HepG2 (cell line): ENCODE measurements at places on chromosomes 4 and X. TPM values are rescaled to one million over a fixed set of nuclear protein-coding genes. Genes with fewer than 3 reads are reported as not detected.

GRCh38 chr4:80615099-80615498 lies 279.6 kb downstream of the CFAP299 start:
- DNase-seq, result peak; percentile 47

AMOT gene
- 0.83 and 0.91 TPM in 2 replicates for total RNA-seq

- peak; percentile 82 for DNase-seq
Observed at GRCh38 chrX:25523574-25524540, 508.1 kb upstream of the ARX start.

WNK3 gene
- total RNA-seq, result 0.62 and 1.2 TPM in 2 replicates

GRCh38 chrX:15988661-15989603 lies 134.3 kb upstream of the AP1S2 start:
- no peak for DNase-seq

TLR3 gene
- total RNA-seq, result 0.07 and 0.11 TPM in 2 replicates

DNA sequence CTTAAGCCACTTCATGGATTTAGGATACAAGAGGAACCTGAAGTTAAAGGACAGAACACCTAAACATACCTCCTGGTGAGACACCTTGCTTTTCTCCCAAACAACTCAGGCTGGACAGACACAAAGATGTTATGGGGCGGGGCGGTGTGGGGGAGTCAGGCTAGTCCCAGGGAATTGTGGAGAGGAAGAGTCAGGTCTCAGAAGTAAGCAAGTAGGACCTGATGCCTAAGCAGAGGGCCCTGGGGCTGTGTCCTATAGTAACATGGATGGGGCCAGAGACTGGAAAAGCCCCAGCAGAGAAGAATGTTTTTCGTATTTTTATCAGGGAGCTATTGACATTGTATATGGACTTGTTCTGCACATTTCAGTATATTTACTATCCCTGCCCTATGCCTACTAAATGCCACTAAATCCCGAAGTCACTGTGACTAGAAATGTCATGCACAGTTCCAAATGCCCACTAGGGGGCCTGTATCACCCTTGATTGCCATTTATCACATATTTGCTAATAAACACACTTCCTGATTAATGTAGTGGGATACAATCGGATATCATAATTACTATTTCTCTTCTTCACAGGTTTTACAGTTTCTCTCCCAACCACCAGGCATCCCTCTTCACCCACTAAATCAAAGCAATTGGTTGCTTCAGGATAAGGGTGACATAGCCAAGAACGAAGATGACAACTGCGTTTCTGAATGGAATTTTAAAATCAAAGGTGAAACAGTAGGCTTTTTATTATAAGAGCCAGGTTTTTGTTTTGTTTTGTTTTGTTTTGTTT lies 23.8 kb upstream of the ARHGAP10 start:
- DNase-seq, result peak; percentile 19

CSAG1 gene
- not detected in 2 replicates for total RNA-seq

DNA sequence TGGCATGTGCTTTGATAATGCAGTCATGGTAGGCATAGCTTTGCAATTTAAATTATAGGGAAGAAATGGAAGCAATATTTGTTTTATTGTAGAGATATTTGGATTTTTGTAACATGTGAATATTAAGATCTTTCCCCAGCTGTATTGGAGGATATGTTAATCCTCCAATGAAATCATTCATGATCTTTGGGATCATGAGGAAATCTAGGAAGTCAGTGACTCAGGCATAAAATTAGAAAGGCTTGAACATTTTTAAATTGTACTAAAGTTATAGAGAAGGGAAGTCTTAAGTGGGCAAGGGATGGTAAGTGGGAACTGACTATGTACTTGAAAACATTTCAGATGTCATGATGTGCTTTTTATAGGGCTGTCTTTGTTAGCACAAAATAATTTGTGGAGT lies 46.8 kb downstream of the FIP1L1 start:
- DNase-seq, result no peak

GRCh38 chr4:140344101-140344500 lies 29.3 kb upstream of the SCOC start:
- no peak for DNase-seq

DNA sequence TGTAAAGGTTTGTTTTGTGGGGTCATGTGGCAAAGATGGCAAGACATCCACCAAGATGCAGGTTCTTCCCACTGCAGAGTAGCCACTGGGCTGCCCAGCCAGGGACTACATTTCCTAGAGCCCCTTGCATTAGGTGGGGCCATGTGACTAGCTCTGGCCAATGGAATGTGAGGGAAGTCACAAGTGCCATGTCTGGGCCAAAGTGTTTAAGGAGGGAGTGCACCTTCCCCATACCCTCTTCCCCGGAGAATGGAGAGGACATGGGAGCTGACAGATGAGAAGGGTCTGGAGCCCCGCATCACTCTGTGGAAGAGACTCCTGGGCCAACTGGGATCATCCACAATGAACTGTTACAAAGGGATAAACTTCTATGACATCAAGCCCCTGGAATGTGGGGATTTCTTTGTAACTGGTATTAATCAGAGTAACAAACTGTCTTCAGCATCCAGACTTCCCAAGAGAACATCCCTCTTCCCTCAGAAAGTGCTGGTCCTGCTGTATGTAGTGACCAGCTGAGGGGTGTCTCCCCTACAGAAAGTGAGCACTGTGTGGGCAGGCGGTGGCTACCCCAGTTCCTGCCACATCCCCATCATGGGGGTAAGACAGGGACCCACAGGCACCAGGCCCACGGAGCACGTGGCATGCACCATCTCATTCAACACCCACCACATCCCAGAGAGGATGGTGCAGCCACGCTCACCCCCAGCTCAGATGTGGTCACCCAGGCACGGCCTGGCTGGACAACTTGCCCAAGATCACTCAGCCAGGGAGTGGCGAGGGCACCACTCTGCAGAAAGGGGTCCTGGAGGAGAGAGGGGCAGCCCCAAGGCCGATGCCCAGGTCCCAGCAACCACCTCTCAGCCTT lies 10.9 kb downstream of the PPP2R2C start:
- no peak for DNase-seq

- no peak for DNase-seq
Observed at GRCh38 chr4:55980725-55981124, 32.0 kb downstream of the CEP135 start.

DNA sequence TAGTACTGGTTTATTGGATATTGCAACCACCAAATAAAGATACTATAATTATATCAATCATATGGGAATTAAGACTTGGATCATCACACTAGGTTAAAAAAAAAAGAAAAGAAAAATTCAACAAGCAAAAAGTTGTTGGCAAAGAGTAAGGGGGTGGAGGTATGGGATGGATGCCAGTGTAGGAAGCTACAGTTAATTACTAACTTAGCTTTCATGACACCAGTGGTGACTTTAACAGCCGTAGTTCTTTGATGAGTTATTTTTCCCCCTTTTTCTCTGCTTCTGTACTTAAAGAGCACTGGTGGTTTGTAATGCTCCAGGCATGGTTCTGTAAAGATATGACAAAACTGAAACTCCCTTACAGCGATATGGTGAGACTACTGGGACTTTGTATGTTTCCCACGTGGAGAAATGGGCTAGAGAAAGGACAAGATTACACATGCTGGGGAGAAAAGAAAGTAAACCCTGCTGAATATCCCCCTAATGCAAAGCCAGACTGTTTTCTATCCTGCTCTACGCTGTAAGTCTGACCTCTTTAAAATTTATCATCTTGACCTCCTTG lies 210.8 kb downstream of the SPOCK3 start:
- DNase-seq, result no peak

- DNase-seq, result no peak
Observed at GRCh38 chr4:152700151-152700550, 20.4 kb upstream of the TMEM154 start.

GRCh38 chr4:31575504-31575903 lies 855.3 kb downstream of the PCDH7 start:
- DNase-seq, result no peak

UGT2B10 gene
- total RNA-seq, result 97.8 and 148 TPM in 2 replicates

DNA sequence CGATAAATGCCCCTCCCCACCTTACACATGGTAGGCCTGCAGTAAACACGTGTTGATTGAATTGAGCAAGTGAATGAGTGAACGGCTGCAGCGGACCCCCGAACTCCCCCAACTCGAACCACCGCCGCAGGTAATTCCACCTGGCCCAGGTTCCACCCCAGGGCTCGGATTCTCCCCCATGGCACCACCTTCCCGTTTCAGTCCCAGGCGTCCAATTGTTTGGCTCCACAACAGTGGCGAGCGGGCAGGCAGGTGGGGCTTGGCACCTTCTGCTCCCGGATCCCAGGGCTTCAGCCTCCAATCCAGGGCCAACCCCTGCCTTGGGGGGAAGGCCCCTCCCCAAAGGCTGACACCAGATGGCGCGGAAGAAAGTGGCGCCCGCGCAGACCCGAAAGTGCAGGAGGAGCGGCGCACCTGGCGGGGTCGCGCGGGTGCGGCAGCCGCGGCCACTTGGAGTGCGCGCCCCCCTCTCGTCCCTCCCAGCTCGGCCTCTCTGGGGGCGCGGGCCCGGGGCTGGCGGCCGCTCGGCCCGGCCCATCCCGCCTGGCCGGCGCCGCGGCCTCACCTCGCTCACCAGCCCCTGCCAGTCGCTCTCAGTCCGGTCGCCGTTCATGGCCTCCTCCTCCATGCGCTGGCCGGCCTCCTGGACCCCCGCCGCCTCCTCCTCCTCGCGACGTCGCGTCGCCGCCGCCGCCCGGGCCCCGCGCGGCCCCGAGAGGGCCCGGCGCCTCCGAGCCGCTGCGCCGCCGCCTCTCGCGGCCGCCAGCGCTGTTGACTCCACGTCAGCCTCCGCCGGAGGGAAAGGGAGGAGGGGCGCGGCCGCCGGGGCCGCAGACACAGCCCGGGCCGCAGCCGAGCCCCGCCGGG lies at the start of gene CCDC149:
CCDC149 (minus strand) TSS at position 791 of the 867 bp plus-strand sequence; CDS start at position 613, 178 bp downstream.
- peak; percentile 13 for DNase-seq

DNA sequence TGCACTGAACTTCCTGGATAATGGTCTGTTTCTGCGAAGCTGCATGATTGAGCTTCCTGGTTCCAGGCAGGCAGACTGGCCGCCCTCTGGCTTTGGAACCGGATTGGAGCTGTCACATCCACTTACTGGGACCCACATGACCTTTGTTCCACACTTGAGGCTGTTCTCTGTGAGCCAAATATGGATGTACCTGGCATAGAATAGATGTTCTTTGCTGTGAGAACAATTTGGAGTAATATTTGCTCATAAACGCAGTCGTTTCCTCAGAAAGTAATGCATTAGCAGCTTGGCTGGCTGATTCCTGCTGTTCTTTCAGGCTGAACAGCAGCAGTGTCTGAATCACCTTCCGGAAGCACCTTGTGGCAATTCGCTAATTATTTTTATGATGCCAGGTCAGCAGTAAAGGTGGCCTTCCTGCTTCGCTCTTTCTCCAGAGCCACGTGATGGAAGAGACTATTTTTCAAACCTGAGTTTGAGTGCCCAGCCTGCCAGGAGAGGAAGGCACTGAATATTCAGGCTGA lies 78.1 kb upstream of the BOD1L1 start:
- no peak for DNase-seq

DNA sequence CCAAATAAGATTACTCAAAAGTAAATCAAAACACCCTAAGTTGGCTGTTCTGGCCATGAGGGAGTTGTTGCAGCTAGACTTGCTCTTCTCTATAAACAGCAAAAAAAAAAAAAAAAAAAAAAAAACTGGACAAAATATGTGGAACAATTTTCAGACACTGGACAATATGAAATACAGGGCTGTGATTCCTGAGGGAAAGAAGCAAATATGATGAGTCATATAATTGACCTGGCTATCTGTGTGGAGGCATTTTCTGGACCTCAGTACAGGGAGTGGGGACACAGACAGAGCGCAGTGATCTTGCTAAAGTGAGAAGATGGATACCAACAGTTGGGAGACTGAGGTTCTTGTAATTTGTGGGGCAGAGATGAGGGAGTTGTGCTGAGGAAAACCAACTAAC lies 192.0 kb upstream of the HAND2 start:
- no peak for DNase-seq

GRCh38 chr4:67332627-67333026 lies 212.7 kb downstream of the CENPC start:
- peak; percentile 16 for DNase-seq

RASGEF1B gene
- 0.04 TPM in 1 of 2 replicates, not detected in the other for total RNA-seq

- DNase-seq, result peak; percentile 52
Observed at GRCh38 chr4:119543187-119543586, 85.4 kb downstream of the PDE5A start.

- DNase-seq, result no peak
Observed at GRCh38 chr4:182831376-182831775, 85.8 kb downstream of the DCTD start.

DNA sequence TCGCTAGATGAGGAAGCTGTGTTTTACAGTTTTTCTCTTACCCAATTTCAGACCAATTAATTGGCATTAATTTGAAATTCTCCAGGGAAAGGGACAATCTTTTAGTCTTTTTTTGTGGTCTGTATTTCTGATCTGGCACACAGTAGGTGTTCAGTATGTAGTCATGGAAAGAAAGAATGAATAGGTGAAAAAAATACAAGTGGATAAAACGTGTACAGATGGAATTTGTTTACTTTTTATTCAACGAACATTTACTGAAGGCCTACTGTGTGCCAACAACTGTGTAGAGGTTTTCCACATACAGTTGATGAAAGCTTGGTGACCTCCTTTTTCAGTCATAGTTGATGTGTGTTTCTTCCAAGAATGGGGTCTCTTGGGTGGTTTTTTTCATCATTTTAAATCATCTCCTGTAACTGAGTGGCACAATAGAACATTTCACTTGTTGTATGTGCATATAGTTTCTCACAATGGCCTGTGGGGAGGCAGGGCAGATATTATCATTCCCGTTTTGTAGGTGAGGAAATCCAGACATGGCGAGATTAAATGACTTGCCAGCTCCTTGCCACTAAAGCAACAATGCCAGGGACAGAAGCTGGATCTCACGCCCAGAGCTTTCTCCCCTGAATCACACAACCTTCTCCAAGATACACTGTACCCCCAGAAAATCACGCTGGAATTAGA lies 102.4 kb downstream of the CEP135 start:
- DNase-seq, result no peak

- DNase-seq, result no peak
Observed at GRCh38 chrX:39928704-39929378, 168.9 kb downstream of the BCOR start.

DNA sequence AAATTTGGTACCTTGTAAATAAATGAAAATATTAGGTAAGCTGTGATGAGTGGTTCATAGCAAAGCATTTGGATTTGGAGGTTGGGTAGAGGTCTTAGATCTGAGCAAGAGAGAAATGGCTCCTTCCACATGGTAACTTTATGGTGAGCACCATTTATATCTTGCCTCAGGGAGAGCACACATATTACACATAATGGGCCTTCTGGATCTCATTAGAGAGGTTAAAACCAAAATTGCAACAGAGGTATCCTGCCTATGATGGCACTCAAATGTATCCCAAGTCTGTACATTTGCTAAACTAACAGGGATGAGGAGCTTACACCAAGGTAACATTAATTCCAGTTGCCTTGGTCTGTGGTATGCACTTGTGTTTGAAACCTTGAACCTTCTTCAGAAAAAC lies 87.1 kb upstream of the PUDP start:
- DNase-seq, result no peak

- DNase-seq, result no peak
Observed at GRCh38 chrX:107204068-107204605, 2.1 kb downstream of the NUP62CL start.

DNA sequence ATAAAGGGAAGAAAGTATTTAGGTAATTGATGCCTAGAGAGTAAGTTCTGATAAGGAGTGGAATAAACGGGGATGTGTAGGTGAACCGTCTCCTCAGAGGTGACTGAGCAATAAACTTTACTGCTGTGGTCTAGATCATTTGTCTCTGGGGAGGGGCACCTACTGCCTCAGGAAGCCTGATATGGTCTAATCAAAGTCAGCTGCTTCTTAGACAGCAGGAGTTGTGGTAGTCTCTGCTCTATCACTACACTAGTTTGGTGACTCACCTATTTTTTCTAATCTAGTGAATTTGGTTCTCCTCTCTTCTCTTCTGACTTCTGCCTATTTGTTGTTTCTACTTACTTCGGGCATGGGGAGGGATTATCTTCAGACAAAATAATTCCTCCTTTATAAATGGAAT lies 95.1 kb upstream of the STIM2 start:
- DNase-seq, result no peak

GRCh38 chr4:175944126-175944910 lies 121.3 kb upstream of the WDR17 start:
- DNase-seq, result no peak
